ENCODE measurements at places on chromosomes 5 and 9.

GRCh38 chr5:122493091-122494021 lies 181.3 kb downstream of the SNCAIP start:
- no peak for DNase-seq

DNA sequence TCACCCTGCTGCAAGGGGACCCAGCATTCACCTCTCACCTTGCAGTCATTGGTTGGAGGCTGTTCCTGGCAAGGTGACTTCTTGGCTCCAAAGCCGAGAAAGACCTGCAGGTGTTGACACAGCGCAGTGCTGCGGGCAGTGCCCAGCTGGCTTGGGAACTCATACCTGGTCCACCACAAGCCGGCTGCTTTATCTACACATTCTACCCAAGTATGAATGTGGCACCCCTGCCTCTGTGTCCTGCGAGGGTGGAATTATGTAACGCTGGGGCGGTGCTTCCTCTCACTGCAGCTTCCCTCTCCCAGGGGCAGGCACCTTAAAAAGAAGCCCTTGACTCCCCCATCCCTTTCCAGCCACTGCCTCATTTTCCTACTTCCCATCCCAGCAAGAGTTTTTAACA lies 2.5 kb upstream of the ZMYND19 start:
- DNase-seq: no peak

GRCh38 chr5:163915481-163915961 lies 410.1 kb downstream of the MAT2B start:
- DNase-seq: no peak

GRCh38 chr5:69046375-69046957 lies 47.3 kb upstream of the SLC30A5 start:
- no peak for DNase-seq

DNA sequence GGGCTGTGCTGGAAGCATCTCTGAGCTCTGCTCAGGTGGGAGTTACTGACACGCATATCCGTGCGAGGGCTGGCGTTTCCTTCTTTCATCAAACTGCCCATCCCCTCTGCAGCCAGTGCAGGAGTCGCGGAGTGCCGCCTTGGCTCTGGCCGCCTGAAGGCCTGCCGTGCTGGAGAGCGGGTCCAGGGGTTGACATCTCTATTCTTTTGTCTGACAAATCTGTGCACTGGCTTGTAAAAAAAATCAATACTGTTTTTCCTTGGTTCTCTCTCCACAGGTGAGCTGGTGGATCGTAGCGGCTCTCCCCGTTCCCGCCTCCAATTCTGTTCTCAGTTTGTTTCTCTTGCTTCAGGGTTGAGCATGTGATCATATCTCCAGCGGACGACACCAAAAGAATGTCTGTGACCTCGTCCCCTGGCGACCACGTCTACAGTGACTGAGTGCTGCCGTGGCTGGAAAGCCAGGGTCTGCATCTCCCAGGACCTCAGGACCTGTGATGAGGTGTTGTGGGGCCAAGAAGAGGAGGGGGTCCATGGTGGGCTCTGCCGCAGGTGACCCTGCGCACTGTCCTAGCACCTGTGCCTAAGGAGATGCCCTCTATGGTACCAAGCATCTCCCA lies 214.3 kb upstream of the IRX4 start:
- no peak for DNase-seq

- no peak for DNase-seq
Measured at GRCh38 chr9:121694600-121694999, 43.2 kb downstream of the DAB2IP start.

DNA sequence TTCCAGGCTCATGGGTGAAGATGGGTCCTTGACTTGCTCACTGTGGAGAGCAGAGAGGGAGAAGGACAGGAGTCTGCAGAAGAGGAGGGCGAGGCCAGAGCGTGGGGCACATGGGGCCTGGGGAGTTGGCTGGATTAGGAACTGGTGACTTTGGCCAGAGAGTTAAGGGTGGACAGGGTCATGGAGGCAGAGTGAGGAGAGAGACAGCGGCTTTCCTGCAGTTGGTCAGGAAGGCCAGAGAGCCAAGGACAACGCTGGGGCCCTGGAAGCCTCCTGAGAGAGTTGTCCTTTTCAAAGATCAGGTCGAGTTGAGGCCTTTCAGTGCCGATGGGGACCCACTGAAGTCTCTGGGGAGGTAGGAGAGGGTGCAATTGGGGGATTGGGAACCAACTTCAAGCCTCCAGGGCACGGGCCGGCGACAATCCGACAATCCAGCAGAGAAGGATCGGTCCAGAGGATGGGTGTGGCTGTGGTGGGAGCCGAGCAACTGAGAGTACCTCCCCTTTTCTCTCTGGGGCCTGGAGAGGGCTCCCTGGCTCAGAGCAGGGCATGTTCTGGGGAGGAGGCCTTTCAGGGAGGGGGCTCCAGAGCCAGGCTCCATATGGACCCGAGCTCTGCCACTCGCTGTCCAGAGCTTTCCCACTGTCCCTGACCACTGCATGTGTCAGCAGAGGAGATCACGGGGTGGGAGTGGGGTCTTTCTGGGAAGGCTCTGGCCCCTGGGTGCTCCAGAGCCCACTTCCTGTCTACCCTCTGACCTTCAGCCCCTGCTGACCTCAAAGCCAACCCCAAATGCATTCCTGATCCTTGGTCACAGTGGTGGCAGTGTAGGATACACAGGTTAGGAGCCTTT lies 7.5 kb upstream of the PHYHD1 start:
- DNase-seq: no peak

DNA sequence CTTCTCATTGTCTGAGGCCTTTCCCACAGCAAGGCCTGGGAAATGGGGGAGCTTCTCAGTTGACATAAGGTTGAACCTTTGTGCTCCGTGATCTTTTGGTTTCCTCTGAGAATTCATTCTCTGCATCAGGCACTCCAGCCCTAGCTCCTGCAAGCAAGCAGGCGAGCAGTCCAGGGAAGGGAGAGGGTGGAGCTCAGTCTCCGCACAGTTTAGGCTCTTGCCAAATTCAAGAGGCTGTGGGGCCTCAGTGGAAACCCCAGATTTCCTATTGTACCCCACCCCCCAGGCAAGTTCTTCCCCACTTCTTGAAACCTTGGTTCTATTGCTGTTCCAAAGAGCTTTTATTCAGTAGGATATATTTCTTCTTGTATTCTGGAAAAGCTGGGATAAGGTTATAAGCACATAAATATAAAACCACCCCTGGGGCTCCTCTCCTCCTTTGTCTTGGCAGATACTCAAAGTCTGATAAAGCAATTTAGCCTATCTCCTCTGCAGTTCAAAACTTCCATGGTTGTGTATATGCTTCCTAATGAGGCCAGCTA lies 147.2 kb downstream of the PDZD2 start:
- DNase-seq: no peak

DNA sequence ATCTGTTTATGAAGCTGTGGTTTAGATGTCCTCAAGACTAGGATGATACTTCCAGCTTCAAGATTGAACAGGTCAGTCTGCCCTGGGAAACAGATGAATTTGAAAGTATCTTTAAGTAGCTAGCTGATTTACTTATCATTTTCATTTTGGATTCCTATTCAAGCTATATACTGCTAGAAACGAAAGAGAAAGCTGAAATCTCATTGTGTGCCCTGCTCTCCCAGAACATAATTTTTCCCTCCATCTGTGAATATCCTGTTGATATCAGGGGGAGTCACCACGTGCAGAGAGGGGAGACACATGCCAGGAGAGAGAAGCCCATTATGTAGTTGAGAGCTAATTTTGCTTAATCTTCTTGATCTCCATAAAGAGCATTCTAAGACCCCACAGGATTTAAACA lies 439.1 kb downstream of the NR2F1-AS1 start:
- DNase-seq: no peak

GRCh38 chr5:74361406-74362358 lies 278.8 kb downstream of the ENC1 start:
- DNase-seq: no peak

- DNase-seq: no peak
Measured at GRCh38 chr5:50995285-50995942, 329.0 kb downstream of the PARP8 start.

- no peak for DNase-seq
Measured at GRCh38 chr5:31415009-31415923, 116.6 kb downstream of the DROSHA start.

- DNase-seq: no peak
Measured at GRCh38 chr5:150615141-150615699, 25.2 kb upstream of the SYNPO start.

- peak; percentile 33 for DNase-seq
Measured at GRCh38 chr5:485946-486491, 38.2 kb downstream of the SLC9A3 start.

- peak; percentile 61 for DNase-seq
Measured at GRCh38 chr5:138668451-138669380, 84.5 kb upstream of the CTNNA1 start.

- DNase-seq: peak; percentile 35
Measured at GRCh38 chr9:126860757-126861466, 473 bp downstream of the ZBTB34 start.

DNA sequence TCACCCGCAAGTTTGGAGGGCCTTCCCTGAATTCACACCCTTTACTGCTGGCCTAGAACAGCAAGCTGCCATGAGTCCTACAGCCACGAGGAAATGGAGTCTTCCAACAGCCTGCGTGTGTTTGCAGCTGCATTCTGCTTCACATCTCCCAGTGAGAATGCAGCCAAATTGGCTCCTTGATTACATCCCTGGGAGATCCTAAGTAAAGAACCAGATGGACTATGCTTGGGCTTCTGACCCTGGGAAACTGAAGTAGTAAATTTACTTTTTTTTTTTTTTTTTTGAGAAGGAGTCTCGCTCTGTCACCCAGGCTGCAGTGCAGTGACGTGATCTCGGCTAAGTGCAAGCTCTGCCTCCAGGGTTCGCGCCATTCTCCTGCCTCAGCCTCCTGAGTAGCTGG lies 617.0 kb upstream of the CDH18 start:
- DNase-seq: no peak

- DNase-seq: no peak
Measured at GRCh38 chr5:79689541-79690466, at the start of gene CMYA5. Gene CMYA5 (plus strand): TSS chr5:79689836. CDS start chr5:79689908, 72 bp downstream.

- no peak for DNase-seq
Measured at GRCh38 chr5:173310861-173311785, 17.1 kb downstream of the STC2 start.

DNA sequence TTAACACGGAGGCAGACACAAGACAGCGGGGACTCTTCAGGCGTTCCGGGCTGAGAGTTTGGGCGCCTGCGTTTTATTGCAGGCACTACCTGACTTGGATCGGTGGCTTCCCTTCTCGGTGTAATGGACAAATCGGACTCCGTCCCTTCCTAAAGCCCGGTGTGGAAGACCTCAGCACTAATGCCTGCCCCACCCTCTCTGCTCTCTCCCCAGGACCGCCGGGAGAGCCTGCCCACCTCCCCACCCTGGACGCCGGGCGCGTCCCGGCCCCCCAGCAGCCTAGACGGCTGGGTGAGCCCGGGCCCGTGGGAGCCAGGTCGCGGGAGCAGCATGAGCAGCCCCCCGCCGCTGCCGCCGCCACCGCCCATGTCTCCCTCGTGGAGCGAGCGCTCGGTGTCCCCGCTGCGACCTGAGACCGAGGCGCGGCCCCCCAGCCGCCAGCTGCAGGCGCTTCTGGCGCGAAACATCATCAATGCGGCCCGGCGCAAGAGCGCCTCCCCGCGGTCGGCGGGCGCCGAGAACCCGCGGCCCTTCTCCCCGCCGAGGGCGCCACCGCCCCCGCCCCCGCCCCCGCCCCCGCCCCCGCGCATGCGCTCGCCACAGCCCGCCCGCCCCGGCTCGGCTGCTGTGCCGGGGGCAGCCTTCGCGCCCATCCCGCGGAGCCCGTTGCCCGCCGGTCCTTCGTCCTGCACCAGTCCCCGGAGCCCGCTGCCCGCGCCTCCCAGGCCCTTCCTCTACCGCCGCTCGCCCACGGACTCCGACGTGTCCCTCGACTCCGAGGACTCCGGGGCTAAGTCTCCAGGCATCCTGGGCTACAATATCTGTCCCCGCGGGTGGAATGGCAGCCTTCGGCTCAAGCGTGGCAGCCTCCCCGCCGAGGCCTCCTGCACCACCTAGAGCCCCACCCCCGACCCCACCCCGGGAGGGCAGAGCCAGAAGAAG lies 4.6 kb upstream of the MYOZ3 start:
- peak; percentile 84 for DNase-seq

GRCh38 chr5:67003685-67003934 lies 193.0 kb downstream of the CD180 start:
- DNase-seq: no peak

- DNase-seq: no peak
Measured at GRCh38 chr5:135213466-135214239, 179.6 kb upstream of the PITX1 start.

DNA sequence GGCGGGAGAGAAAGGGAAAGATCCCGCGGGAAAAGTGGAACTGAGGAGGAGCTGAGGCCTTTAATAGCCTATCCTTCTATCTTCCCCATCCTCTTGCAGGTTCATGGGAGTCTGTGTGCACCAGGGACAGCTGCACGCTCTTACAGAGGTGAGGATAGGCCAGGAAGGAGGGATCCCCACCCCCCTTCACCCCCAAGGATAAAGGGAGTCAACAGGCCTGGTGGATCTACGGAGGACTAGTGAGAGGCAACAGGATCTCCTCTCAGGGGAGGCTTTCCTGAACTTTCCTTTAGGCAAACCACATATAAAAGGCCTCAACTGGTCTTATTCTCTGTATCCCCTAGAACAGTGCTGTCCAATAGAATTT lies 1.1 kb downstream of the TESK1 start:
- no peak for DNase-seq

GRCh38 chr5:127521138-127521770 lies 3.8 kb downstream of the PRRC1 start:
- DNase-seq: no peak

GRCh38 chr9:93479726-93480125 lies 26.3 kb upstream of the FAM120AOS start:
- no peak for DNase-seq

DNA sequence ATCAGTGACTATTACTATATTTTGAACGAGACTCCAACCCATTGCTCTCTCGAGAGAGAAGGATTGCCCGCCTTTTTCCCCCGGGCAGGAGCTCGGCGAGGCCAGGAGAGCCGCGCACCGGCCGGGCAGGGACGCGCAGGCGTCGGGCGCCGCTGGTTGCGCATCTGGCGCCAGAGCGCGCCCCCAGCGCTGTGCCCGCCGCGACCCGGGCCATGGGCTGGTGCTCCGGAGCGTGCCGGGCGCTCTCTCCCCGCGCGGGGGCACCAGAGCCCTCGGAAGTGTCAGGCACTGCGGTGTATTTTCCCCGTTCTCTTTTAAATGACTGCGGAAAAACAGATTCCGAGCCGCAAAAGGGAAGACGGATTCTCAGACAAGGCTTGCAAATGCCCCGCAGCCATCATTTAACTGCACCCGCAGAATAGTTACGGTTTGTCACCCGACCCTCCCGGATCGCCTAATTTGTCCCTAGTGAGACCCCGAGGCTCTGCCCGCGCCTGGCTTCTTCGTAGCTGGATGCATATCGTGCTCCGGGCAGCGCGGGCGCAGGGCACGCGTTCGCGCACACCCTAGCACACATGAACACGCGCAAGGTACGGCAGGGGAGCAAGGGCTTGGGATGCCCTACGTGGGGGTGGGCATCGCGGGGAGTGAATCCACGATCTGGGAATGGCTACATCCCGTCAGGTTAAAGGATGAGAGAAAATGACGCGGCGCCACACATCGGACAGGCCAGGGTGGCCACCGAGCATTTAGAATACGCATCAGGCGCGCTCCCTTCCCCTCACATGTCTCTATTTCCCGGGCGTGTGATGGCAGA lies 1.1 kb upstream of the NTRK2 start:
- peak; percentile 59 for DNase-seq

- no peak for DNase-seq
Measured at GRCh38 chr5:174231956-174232487, 186.5 kb downstream of the NSG2 start.
